Coronary artery (tissue), 2 donors: ENCODE measurements at places on chromosomes 3 and 15.

DNA sequence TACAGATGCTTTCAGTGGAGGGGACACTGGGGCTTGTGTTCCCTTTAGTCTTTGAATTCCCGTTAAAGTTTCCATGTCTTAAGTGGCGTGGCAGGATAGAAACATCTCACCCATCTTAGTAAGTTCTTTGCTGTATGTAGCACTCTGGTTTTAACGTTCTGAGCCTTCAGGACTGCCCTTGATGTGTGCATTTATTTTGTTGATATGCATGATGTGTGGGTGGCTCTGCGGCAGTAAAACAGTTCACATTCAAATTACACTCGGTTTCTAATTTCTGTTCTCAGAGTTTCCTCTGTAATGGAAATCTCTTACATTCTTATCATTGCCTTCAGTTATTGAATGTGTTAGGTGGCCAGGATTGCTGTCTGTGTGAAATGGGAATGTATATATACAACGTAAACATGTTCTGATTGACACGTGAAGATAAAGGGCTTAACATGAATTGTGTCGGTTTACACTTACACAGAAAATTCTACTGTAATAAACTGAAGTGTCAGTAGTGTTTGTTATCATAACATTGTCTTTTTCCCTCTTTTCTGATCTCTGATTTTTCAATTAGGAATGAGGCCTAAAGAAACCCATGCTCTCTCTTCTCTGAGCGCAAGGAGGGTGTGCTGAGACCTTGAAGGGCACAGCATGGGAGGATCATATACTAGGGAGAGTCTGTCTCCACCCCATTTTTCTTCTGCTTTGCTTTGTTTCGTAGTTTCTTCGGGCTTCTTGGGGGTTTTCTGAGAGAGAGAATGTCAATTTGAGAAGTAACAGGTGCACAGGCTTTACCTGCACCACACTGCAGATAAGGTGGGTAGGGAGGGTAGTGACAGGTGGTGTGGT lies 51.5 kb downstream of the IGF1R start:
- no peak for DNase-seq

- DNase-seq = no peak
Measured at GRCh38 chr3:29513236-29513635, 232.4 kb downstream of the RBMS3 start.

DNA sequence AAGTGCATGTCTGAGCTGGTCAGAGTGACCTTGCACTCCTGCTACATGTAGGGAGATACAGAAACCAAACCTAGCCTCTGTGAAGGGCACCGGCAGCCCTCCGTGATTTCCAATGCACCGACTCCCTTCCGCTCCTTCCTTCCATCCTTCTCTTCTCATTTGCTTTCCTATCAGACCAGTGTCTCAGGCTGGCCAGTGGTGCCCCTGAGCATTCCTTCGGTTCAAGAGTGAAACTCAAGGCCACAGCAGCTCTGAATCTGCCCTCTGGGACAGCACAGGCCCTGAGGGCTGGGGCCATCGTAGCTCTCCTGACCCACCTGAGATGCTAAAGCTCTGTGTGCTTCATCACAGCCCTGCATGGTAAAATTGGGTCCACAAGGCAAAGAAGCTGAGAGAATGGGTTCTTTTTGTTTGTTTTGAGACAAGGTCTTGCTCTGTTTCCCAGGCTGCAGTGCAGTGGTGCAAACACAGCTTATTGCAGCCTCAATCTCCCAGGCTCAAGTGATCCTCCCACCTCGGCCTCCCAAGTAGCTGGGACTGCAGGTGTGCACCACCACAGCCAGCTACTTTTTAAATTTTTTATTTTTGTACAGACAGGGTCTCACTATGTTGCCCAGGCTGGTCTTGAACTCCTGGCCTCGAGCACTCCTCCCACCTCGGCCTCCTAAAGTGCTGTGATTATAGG lies 2.3 kb upstream of the BMF start:
- no peak for DNase-seq

- no peak for DNase-seq
Measured at GRCh38 chr3:140911822-140912221, 29.8 kb upstream of the SLC25A36 start.

DNA sequence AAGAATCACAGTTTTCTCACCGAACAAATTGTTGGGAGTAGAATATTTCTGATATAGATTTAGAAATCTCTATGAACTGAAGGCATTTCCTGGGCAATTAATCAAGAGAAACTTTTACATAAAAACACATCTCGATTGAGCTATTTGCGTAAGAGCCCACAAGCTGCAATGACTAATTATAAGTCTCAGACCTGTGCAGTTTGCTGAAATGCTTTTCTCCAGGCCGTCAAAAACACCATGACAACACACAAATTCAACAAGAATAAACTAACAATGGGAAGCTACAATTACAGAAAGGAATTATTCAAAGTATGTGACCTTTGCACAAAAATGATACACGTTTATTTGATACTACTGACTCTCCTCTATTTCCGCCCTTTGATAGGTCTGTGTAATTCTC lies 481.2 kb upstream of the WNT5A start:
- no peak for DNase-seq

DNA sequence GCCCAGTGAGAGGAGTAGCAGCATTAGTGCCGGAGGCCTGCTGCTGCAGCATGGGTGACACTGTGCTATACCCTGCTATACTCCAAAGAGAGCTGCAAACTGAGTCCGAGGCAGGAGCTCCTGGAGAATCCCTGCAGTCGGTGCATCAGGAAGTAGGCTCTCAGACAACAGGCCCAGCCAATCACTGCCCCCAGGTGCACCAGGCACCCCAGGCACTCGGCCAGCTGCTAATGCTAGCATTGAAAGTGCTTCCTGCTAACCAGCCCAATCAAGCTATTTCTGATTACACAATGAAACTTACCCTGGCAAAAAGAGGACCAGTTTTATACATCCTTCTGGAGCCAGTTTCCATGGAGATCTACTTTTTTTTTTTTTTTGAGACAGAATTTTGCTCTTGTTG lies 45.6 kb upstream of the IREB2 start:
- no peak for DNase-seq
